ENCODE measurements at places on chromosomes 3 and 15. TPM values are rescaled to one million over a fixed set of nuclear protein-coding genes. Genes with fewer than 3 reads are reported as not detected.

CLDND1 gene
- total RNA-seq, result 56.7 TPM

LRRC15 gene
- 0.45 TPM for total RNA-seq

ZCWPW2 gene
- total RNA-seq, result 0.82 TPM

XIRP1 gene
- total RNA-seq, result not detected

ACTC1 gene
- total RNA-seq, result 0.08 TPM

TIMP4 gene
- total RNA-seq, result 3.4 TPM

KLHL25 gene
- 4.9 TPM for total RNA-seq

ISLR2 gene
- total RNA-seq, result not detected

GNAT1 gene
- not detected for total RNA-seq

MNS1 gene
- total RNA-seq, result 0.47 TPM

C2CD4A gene
- not detected for total RNA-seq

ZNF662 gene
- total RNA-seq, result 0.60 TPM

CFAP44 gene
- total RNA-seq, result 3.2 TPM

SLC22A14 gene
- total RNA-seq, result 0.23 TPM

TEX55 gene
- not detected for total RNA-seq

ACTR8 gene
- total RNA-seq, result 34.7 TPM

CTXN2 gene
- total RNA-seq, result not detected

IMPG2 gene
- total RNA-seq, result 0.23 TPM

TJP1 gene
- total RNA-seq, result 42.8 TPM

KBTBD13 gene
- total RNA-seq, result not detected

SENP7 gene
- total RNA-seq, result 9.8 TPM

CSPG5 gene
- 0.12 TPM for total RNA-seq

RLBP1 gene
- total RNA-seq, result not detected

COL7A1 gene
- total RNA-seq, result 11.2 TPM

TRH gene
- total RNA-seq, result not detected

GRAMD1C gene
- 13.1 TPM for total RNA-seq

PCSK6 gene
- total RNA-seq, result 3.4 TPM

FGF12 gene
- total RNA-seq, result not detected

LEKR1 gene
- total RNA-seq, result 0.47 TPM

GPR171 gene
- not detected for total RNA-seq

PCYT1A gene
- total RNA-seq, result 210 TPM

PLA2G4D gene
- total RNA-seq, result not detected

All from smooth muscle cell of the coronary artery (primary cell).